ENCODE measurements at places on chromosomes 7 and 10.

GRCh38 chr10:15715619-15716227 is 4.0 kb downstream of the ITGA8 start:
- no peak for DNase-seq

DNA sequence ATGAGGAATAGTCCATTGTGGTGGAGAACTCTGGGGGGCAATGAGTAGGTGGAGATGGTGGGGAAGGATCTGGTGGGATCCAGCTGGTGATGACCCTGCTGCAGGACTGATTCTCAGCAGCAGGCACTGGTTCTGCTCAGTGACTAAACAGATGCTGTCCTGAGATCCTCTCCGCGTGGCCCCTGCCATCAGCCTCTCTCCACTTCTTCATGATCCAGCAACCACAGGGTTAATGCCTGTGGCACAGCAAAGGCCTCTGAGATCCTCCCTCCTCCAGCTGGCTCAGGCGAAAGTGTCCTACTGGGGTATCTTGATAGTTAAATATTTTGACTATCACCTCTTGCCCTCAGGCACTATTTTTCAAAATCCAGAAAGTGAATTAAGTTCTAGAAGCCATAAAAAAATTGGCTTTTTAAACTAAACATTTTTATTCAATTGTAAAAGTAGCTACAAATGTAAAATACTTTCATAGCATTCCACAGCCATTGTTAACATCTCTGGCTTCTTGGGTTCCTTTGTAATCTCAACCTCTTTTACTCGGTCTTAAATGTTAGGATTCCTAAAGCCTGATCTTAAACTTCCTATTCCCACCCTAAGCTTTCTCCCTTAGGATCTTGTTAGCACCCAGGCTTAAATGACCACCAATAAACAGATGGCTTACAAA is 13.1 kb downstream of the PLAU start:
- DNase-seq = no peak

- no peak for DNase-seq
These were observed 412.2 kb upstream of the ZMIZ1 start for GRCh38 chr10:78656417-78657162.

DNA sequence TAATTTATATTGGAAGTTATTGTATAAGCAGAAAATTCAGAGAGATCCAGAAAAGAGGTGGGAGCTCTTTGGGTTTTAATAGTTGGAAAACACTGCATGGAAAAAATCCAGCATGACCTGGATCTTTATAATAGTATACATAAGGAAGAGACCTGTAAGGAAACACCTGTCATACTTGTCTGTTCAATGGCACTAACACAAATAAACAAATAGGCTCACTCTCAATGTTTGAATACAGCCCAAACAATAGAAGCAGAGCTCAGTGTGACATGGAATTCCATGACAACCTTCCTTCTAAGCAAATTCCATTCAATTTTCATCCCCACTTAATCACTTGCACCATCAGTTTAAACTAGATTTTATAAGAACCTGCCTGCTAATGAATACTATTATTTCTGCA is 31.7 kb downstream of the CISD1 start:
- no peak for DNase-seq

GRCh38 chr7:77760809-77761453 is 37.3 kb downstream of the TMEM60 start:
- no peak for DNase-seq

DNA sequence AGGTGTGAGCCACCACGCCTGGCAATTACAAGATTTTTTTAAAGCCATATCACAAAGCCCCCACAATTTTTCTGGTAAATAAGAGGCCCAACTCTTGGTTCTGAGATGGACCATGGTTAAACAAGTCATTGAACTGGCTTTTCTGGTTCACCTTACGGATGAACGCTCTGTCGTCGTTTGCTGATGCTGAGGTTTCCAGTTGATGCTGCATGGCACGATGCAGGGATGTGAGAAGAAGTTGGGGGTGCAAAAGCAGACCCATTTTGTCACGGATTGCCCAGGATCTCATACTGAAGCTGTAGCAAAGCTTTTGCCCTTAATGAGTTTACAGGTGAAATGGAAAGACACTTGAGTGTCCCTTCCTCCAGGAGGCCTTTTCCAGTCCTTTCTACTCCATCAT is 2.0 kb upstream of the IL2RA start:
- no peak for DNase-seq

- DNase-seq = no peak
These were observed 20.0 kb downstream of the TNS3 start for GRCh38 chr7:47561715-47562446.

- DNase-seq = no peak
These were observed 14.9 kb downstream of the TNRC18 start for GRCh38 chr7:5408777-5409176.

- DNase-seq = no peak
These were observed 182.2 kb downstream of the GNAI1 start for GRCh38 chr7:80316811-80317210.

GRCh38 chr7:94393246-94394108 is 1.2 kb upstream of the COL1A2 start:
- DNase-seq = no peak

GRCh38 chr7:118872568-118872967 is 648.1 kb downstream of the ANKRD7 start:
- no peak for DNase-seq

DNA sequence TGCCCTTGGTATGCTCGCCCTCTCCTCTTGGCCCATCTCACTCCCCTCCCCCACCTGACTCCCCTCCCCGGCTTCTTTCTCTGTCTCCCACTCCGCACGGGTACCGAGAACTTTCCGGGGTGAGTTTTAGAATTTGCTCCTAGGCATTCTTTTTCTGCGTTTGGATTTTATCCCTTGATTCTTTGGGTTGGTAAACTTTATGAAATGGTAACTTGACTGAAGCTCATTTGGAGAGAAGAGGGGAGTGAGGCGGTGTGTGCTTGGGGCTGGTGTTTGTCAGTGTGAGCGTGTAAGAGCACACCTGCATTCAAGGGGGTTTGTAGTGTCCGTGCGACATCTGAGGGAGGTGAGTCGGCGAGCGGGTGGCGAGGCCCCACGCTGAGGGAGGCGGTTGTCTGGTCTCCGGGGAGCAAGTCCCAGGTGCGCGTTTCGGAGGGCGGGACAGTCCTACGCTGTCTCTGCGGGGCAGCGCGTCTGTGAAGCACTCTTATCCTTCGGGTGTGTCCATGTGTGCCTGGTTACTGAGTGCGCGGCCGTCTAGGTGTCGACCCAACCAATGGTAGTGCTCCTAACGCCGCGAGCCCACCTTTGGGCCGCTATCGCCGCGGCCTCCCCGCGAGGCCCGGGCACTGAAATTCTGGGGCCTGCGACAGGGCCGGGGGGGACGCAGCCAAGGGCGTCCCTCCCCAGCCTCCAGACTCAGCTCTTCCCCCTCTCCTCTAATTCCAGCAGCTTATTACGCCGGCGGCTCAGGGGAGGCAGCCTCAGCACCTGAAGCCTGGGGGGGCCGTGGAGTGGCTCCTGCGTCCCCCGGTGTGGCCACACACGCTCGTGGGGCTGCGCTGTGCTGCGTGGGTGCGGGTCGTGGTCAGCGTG is 2.6 kb upstream of the ZNF503 start:
- DNase-seq = no peak

DNA sequence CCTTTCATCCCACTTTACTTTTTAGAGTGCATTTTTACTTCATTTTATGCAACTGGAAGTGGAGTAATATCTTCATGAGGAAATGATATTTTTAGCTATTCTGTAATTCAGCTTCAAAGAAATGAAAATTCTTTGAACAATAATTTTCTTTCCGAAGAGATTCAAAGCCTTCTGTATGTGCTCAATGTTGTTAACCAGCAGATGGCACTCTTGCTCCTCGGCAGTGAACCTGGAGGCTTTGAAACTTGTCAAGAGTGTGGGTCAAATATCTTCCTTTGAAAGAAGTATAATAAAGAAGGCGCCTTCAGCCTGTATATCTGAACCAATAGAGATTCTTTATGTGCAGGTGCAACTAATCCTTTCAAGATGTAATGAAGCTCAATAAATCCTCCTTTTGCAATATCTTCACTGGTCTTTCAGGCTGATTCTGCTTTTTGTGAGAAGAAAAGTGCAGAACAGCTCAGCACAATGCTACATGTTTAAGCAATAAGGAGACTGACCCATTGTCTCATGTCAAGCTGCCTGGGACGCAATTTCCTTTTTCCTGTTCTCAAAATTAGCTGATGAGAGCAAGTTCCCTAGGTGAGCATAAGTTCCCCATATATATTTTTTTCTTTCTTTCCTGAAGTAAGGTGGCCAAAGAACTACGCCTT is 258.4 kb downstream of the SEMA3A start:
- no peak for DNase-seq

DNA sequence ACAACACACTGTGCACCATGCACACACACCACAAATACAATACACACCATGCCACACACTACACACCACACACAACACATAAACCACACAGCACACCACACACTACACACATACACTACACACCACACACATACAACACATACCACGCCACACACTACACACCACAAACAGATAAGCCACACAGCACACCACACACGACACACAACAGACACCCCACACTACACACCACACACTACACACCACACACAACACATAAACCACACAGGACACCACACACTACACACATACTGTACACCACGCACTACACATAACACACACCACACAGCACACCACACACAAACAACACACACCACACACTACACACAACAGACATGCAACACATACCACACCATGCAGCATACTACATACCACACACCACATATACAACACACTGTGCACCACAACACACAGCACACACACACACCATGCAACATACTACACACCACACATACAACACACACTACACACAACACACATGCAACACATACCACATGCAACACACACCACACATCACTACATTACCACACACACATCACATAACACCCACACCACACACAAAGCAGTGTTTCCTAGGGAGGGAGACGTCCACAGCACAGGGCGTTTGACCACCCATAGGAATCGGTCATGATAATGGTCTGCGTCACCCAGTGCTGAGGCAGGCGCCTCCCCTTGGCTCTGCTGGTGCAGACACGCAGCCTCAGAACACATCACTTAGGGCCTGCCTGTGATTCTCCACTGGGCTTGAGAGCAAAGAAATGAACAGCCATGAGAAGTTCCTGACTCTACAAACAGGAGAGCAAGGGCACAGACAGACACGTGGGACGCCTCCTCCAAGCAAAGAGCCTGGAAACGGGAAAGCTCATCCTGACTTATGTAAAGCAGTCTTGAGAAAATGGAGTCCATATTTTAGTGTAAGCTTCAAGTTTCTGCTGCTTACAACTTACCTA is 458.3 kb downstream of the PTPRN2 start:
- DNase-seq = no peak

DNA sequence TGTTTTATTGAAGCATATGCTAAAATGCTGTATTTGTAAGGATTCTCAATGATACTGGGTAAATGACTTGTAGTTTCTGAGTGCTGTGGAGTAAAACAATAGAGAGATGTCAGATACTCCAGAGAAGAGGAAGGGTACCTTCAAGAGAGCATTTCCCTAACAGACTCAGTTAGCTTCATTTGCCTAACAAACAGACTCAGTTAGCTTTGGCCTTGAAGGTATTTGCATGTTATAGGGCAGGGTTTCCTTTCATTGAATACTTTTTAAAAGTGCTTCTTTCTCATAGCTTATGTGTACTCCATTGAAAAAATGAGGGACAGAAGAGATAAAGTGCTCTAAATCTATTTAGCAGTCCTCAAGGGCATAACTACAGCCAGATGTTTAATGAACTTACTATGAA is 101.8 kb downstream of the CHN2 start:
- no peak for DNase-seq

DNA sequence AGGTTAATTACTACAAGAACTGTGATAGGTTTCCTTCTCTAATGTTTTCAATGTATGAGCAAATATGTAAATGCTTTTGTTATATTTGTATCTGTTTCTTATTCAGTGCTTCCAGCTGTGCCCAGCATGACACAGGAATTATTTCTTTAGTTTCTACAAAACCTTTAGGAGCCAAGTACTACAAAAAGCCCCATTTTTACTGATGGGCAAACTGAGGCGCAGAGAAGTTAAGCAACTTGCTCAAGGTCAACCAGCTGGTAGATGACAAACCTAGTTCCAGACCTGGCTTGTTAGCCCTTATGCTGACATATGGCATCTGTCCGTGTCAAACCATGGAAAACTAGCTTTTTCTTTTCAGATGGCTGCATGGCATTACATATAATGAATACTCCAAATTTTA is 134.6 kb downstream of the JAZF1 start:
- no peak for DNase-seq

DNA sequence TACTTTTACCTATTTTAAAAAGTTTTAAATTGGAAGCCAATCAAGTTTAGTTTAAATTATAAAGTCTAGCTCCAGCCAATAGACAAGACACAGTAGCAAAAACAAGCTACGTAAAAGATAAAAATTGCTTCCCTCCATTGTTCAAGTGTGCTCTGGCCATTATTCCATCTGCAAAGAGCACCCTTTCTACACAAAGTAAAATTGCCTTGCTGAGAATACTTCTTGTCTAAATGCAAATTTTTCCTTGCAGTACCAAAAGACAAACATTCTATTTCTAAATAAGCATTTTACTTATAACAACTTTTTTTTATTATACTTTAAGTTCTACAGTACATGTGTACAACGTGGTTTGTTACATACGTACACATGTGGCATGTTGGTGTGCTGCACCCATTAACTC is 75.9 kb upstream of the ZNF746 start:
- DNase-seq = no peak

DNA sequence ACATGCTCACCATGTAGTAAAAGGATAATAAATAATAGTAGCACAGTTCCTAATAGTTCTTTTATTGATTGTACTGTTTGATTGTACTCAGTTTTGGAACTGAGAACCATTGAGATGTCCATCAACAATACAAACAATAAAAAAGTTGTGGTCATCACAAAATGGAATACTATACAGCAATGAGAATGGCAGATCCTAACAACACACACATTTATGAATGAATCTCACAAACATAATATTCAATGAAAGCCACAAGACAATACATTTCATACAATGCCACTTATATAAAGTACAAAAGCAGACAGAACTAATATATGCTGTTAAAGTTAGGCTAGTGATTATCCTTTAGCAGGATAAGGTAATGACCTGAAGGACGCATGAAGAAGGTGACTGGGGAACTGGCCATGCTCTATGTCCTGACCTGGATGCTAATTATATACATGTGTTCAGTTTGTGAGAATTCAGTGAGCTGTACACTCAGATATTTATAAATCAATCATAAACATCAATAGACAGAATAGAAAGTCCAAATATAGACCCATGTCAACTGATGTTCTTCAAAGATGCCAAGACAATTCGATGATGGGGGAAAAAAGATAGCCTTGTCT is 70.0 kb downstream of the SMURF1 start:
- no peak for DNase-seq

DNA sequence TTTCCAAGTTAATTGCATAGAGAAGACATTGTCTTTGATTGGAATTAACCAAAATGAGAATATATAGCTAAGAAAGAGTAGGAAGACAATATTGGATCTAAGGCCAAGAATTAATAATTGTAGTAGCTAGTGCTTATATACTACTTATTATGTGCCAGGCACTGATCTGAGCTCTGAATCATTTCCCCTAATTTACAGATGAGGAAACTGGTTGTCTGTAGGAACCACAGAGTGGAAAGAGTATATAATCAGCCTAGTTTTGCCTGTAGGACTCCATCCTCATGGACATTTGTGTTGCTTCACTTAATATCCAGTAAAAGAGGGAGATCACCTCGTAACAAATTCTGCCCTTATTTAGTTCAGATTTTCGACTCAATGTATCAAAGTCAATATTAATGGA is 127.9 kb downstream of the ARID5B start:
- DNase-seq = no peak

GRCh38 chr7:142511801-142512200 is 237.5 kb upstream of the PRSS1 start:
- DNase-seq = no peak
